ENCODE measurements at places on chromosomes 3 and 15.
A peak's percentile ranks its signal among the peaks of the same experiment; 100 is the strongest.

- no peak for DNase-seq
These were observed 66.2 kb upstream of the UBE2E1 start for GRCh38 chr3:23739536-23739935.

- DNase-seq: no peak
These were observed 207.1 kb downstream of the VPS13C start for GRCh38 chr15:61853195-61853594.

- no peak for DNase-seq
These were observed 165.0 kb downstream of the ABHD5 start for GRCh38 chr3:43855674-43856299.

DNA sequence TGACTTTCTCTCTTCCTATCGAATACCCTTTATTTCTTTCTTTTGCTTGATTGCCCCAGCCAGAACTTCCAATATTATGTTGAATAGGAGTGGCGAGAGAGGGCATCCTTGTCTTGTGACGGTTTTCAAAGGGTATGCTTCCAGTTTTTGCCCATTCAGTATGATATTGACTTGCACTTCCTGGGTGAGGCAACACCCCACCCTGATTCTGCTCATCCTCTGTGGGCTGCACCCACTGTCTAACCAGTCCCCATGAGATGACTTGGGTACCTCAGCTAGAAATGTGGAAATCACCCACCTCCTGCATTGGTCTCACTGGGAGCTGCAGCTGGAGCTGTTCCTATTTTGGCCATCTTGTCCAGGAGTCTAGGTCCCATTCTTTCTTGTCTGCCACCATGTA is 44.8 kb upstream of the KCNH8 start:
- no peak for DNase-seq

GRCh38 chr15:93298901-93299300 is 209.9 kb upstream of the RGMA start:
- no peak for DNase-seq

DNA sequence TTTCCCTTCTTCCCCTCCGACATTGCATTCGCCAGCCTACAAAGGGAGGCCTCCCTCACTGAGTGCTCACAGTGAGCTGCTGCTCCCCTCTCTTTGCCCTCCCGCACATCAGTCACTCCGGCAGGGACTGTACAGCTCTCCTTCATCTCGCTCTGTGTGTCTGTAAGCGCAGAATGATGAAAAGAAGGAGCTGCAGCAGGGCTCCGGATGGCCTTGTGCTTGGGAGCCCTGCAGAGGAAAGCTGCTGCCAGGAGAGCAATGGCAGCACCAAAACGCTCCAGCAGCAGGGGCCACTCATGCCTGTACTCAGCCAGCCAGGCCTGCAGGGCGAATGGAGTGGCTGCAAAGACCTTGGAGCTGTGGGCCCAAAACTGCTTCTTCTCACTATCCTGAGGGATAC is 107.0 kb upstream of the NSMCE3 start:
- no peak for DNase-seq

DNA sequence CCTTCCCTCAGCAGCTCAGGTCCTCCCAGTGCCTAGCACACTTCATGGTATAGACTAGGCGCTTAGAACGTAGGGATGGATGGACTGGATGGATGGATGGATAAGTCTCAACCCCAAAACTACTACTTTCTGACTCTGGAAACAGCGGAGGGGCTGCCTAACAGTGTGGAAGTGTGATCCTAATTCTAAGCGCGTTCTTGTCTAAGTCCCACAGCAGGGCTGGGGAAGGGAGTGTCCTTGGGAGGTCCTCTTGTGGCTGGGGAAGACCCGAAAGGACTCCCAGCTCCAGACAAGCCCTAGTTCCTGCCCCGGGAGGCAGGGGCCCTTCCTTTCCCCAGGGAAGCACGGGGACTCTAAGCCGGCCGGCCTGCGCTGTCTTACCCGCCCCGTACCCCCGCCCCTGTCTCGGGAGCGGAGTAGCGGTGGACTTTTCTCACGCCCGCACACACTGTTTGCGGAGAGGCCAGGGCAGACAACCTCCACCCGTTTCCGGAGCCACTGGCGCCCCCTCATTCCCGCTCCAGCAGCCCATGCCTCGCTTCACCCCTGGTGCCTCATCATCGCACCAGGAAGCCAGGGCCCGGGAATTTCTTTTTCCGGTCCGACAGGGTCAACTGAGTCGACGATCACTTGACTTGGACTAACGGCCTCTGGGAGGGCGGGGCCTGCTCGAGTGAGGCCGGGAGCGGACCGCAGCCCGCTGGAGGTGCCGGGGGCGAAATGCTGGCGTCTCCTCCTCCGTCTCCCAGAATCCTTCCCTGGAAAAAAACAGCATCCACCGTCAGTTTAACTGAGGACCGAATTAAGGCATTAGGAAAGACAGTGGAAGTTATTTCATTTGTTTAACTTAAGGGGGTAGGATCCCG is 133.3 kb downstream of the TBC1D2B start:
- no peak for DNase-seq

GRCh38 chr3:2540115-2540514 is 441.4 kb downstream of the CNTN4 start:
- DNase-seq: no peak

GRCh38 chr3:133158686-133159085 is 120.5 kb downstream of the TMEM108 start:
- no peak for DNase-seq

GRCh38 chr3:94234177-94234788 is 171.4 kb downstream of the NSUN3 start:
- DNase-seq: no peak

GRCh38 chr3:59783468-59783988 is 733.7 kb upstream of the CFAP20DC start:
- DNase-seq: no peak

- DNase-seq: no peak
These were observed 125.0 kb downstream of the MOBP start for GRCh38 chr3:39592311-39593050.

- no peak for DNase-seq
These were observed 48.4 kb downstream of the KLF13 start for GRCh38 chr15:31374986-31375385.

GRCh38 chr15:98597666-98598065 is 50.7 kb upstream of the IGF1R start:
- DNase-seq: no peak

- no peak for DNase-seq
These were observed 514.5 kb upstream of the DPPA4 start for GRCh38 chr3:109851854-109852253.

DNA sequence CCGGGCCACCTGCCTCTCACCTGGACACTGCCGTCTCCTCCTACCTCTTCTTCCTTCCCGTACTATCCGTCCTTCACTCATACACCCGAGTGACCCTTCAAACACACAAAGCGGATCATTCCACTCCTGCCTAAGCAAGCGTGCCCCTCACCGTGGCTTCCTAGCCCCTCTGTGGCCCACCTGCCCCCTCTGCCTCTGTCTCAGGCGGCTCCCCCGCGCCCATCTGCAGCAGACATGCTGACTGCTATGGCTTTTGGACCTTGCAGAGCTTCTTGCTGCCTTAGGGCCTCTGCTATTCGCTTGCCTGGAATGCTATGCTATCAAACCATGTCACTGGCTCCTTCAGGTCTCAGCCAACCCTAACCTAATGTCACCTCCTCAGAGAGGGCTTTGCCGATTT is 38.1 kb downstream of the SLC28A1 start:
- DNase-seq: no peak

- no peak for DNase-seq
These were observed 115.9 kb upstream of the LPP start for GRCh38 chr3:188037965-188038581.

- DNase-seq: no peak
These were observed 10.0 kb downstream of the LRTM1 start for GRCh38 chr3:54917862-54918261.

DNA sequence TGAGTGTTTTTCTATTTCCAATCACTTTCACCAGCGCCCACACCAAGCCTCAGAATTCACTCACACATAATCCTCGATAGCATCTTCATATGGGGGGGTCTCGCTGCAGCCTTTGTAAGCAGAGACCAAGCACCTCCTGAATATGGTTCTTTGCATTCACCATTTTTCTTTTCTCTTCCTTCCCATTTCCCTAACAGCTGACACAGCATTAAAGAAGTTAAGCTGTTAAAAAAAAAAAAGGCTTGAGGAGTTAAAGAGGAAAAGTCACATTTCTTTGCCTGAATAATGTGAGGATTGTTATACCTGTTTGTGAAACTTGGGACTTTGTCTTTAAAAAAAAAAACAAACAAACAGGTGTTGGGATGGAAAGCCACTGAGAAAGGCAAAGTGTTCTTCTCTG is 41.6 kb downstream of the RFTN1 start:
- no peak for DNase-seq

DNA sequence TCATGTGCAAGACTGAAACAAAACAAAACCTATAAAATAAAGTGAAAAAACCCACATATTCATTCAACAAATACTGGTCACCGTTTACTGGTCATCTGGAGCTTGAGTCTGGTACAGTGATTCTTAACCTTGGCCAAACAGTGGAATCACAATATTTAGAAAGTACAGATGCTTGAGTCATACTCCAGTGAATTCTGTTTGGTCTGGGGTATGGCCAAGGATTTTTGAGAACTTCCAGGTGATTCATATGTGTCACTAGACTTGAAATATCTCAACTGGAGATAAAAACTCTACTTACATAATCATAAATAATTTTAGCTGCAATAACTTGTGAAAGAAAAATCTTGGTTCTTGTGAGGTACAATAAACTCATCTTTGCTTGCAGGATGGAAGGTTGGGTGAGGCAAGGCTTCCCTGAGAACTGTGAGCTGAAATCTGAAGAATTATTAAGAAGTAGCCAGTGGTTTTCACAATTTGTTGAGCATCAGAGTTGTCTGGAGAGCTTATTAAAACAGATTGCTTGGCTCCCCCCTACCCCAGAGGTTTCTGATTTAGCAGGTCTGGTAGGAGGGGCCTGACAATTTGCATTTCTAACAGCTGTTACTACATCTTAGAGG is 9.6 kb downstream of the NEK11 start:
- no peak for DNase-seq

- DNase-seq: no peak
These were observed 27.6 kb upstream of the RAB7A start for GRCh38 chr3:128698211-128699047.

GRCh38 chr3:70360979-70361760 is 48.7 kb upstream of the MDFIC2 start:
- no peak for DNase-seq

- no peak for DNase-seq
These were observed 10.9 kb downstream of the SEMA7A start for GRCh38 chr15:74422652-74423430.

- no peak for DNase-seq
These were observed 932 bp upstream of the TP53BP1 start for GRCh38 chr15:43493703-43494472.

GRCh38 chr3:171456765-171457606 is 3.2 kb downstream of the TNIK start:
- DNase-seq: no peak

DNA sequence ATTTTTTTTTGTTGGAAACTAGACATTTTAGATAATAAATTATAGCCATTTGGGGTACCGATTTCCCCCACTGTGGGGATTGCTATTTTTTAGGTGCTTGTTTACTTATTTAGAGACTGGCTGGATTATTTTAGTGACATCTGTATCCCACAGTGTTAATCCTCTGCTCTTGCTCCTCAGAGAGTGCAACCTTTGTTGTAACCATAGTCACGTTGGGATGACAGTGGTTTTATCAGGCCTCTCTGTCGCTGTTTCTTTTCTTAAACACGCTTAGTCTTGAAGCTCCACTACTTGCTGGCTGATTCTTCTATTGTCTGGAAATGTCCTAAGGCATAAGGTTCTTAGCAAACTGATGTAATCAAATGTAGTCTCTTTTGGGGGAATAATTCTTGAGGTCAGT is 451.6 kb upstream of the SEMA6D start:
- no peak for DNase-seq

DNA sequence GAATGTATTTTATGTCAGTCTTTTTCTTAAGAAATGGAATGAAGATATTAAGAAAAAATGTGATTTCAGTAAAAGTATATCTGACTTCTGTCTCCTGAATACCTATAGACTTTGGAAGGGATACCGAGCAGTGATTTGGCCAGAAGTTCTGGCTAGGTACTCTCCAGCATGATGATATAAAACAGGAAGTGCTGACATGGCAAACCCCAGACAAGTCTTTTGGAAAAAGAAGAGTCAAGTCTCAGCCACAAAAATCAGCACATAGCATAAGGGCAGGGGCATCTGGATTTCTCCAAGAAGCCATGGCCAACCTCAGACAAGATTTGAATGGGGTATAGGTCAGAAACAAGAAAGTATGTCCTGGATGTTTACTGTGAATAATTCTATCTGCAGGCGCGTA is 643.3 kb upstream of the ARRDC4 start:
- DNase-seq: no peak

GRCh38 chr15:72237853-72238224 is 6.8 kb upstream of the PKM start:
- no peak for DNase-seq

DNA sequence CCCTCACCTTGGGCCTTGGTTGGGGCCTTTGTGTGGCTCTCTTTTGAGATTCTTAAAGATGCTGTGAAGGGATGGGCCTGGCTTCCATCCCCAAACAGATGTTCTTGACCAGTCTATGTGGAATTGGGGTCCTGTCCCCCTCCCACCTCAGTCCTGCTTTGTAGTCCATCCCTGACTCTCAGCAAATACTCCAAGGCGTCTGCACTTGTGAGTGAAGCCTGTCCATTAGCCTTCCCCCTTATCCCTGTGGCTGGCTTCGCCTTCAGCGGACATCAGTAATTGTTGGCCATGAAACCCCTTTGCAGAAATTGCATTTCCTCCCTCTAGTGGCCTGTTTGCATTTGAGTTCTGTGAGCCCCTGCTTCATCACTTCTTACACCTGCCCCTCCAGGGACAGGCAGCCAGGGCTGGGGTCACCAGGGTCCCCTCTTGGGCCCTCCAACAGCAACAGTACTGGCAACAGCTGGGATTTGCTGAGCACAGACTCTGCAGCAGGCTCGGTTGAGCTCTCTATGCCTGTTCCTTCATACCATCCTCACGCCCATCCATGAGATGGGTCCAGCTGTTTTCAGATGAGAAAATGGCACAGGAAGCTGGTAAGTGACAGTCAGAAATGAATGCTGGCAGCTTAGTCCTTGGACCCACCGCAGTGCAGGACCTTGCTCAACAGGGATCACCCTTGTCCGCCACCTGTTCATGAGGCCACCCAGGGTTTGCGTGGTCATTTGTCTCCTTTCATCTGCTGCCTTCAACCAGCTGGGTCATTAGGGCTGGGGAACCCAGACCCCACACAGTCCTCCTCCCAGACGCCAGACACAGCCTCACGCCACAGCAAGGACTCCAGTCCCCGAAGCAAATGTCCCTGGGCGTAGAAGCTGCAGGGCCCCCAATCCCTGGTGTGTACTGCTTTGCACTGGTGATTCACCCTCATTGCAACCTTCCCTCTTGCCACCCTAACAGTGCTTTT is 8.9 kb upstream of the LRRK1 start:
- DNase-seq: no peak

- no peak for DNase-seq
These were observed 90.5 kb downstream of the CHRNA7 start for GRCh38 chr15:32120577-32121383.

DNA sequence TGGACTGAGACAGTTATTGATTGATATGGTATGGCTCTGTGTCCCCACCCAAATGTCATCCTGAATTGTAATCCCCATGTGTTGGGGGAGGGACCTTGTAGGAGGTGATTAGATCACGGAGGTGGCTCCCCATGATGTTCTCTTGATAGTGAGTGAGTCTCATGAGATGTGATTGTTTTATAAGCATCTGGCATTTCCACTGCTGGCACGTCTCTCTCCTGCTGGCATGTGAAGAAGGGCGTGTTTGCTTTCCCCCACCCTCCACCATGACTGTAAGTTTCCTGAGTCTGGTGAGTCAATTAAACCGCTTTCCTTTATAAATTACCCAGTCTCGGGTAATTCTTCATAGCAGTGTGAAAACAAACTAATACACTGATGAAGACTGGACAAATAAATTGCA is 105.6 kb upstream of the MELTF start:
- no peak for DNase-seq

- DNase-seq: peak; percentile 96
These were observed 220.8 kb upstream of the TPRG1 start for GRCh38 chr3:188950832-188951489.
